ENCODE measurements at places on chromosomes 13 and 19.

DNA sequence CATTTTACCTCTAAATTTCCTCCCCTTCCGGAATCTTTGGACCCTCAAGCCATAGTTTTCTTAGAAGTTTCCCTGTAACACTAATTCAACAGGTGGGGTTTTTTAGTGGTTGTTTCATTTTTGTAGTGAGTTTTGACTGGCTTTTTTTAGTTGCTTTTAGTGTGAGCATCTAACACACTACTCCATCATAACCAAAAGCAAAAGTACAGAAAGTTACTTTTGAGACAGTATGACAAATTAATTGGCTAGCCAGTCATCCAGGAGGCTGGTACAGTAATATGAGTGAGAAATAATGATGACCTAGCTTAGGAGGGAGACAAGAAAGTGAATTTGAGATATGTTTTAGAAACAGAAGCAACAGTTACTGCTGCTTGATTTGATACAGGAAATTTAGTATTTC lies 71.5 kb downstream of the DNAJC15 start:
- no peak for DNase-seq

DNA sequence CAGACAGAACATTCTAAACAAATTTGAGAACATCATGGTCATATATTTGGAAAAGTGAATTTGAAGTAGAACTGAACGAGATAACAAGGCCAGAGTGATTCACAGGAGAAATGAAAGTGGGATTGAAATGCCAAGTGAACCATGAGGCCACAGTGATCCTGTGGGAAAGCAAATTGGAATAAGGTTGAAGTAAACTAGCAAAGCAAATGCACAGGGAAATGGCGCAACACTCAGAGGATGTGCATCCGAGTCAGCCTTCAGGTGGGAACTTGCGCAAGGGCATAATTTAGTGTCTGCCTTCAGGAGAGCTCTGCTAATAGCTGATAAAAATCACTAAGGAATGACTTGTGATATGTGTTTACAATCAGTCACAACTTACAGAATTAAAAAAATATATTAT lies 696.6 kb downstream of the LIG4 start:
- DNase-seq = no peak

GRCh38 chr19:42380155-42380554 lies 9.9 kb downstream of the CNFN start:
- DNase-seq = no peak

GRCh38 chr13:32663660-32664059 lies 77.4 kb downstream of the PDS5B start:
- DNase-seq = no peak

GRCh38 chr19:47356900-47357299 lies 7.8 kb downstream of the DHX34 start:
- DNase-seq = no peak

DNA sequence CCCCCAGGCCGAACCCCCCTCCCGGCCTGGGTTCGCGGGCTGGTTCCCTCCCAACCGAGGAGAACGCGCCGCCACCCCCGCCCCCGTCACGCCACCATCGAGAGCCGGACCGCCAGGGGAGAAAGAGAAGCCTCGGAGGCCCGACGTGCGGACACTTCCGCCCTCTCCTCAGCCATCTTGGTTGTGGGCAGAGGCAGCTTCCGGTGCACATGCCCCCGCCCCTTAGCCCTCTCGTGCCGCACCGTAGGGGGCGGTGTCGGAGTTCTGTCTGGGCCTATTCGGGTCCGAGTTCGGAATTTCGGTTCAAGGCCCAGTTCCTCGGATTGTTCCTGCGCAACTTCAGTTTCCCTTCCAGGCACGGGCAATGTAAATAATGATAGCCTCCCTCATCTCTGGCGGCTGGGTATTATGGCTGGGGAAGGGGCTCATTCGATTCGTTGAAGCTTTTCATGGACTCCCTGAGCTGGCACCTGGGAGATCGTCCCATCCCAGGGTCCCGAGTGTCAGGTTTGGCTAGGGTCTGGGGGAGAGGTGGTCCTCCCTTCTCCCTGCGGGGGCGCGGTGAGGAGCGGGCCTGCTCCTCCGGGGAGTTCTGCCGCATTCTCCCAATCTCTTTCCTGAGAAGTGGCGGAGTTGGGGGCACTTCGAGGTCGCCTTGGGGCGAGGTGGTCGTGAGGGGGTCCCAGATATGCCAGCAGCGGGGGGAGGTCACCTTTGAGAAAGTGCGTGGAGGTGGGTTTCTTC lies at the start of the genes IER2 and STX10:
Gene IER2 (plus strand): TSS at position 225 of the 744 bp plus-strand sequence. CDS start 2,776 bp downstream, outside the sequence.
Gene STX10 (minus strand): TSS at position 189 of the 744 bp plus-strand sequence. CDS start 202 bp downstream, outside the sequence.
- DNase-seq = peak; percentile 95

GRCh38 chr19:56222901-56223300 lies 20.8 kb downstream of the ZSCAN5C start:
- DNase-seq = no peak

DNA sequence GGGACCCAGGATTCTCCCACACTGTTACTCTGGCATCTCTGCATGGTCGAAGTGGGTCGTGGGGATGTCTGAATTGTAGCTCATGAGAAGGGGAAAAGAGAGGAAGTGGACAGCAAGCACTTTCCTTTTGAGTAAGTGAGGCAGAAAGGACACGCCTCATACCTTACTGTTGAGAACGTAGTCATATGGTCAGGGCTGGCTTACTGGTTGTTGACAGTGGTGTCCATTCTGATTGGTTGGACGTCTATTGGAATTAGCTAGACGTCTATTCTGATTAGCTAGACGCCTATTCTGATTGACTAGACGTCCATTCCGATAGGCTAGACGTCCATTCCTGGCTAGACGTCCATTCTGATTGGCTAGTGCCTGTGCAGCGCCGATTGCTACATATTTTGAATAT lies 12.4 kb downstream of the GRIN2D start:
- DNase-seq = no peak

- DNase-seq = no peak
These were observed 45.8 kb downstream of the TGDS start for GRCh38 chr13:94550062-94550738.

- no peak for DNase-seq
These were observed 4.2 kb upstream of the TNFSF11 start for GRCh38 chr13:42569576-42570344.

DNA sequence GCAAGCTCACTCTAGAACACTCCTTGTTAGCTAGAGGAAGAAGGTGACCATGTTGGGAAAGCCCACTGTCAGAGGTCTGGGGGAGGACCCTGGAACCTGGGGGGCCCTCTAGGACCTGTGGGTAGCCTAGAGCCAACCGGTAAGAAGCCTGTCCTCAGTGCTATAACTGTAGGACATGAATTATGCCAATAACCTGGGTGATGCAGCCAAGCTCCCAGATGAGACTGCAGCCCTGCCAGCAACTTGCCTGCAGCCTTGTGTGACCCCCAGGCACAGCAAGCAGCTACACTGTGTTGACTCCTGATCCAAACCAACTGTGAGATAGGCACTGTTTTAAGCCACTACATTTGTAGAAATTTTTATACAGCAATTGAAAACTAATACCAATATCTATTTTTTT lies 122.3 kb downstream of the MIPEP start:
- no peak for DNase-seq

GRCh38 chr19:3580156-3580934 lies 4.9 kb upstream of the GIPC3 start:
- DNase-seq = no peak

GRCh38 chr13:94829837-94830365 lies 117.6 kb upstream of the SOX21 start:
- no peak for DNase-seq

DNA sequence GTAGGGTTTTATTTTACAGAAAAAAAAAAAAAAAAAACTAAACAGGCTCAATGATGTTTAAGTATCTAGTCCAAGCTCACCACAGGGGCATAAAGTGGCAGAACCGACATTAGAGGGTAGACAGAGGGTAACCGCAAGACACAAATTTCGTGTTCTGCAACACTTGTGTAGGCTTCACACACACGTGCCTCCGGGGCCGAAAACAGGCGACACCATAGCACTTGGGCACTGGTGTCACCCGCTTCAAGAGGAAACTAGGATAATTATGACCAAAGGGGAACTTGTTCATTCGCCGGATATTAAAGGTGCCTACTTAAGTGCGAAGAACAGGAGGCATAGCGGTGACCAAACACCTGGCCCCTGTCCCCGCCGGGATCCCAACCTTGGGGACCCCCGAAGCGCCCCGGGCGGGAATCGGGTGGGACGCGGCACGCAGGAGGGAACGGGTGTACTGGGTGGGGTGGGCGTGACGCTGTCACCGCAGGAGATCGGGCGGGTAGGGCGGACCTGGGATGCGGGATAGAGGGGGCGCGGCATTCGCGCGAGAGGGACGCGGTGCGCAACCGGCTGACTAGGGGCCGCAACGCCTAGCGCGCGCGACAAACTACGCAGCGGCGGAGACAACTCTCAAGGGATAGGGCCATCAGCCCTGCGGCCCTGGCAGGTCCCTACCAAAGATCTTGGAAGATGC lies 558 bp downstream of the MZT1 start:
- DNase-seq = peak; percentile 49

DNA sequence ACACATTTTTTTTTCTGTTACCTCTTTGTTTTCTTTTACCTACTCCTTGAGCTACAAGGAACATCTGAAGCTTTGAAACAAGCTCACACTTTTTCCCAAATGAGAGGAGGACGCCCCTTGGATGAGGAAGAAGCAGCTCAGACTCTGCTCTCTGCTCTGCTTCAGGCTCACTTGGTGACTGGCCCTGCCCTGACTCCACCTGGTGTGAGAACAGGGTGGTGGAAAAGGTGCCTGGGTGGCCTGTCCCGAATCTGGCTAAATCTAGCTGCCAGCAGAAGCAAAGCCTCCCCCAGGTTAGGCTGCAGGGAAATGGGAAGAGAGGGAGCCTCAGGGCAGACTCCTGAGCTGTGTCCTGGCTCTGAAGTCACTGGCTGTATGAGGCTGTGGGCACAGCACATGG lies 68.0 kb upstream of the CEACAM8 start:
- no peak for DNase-seq

DNA sequence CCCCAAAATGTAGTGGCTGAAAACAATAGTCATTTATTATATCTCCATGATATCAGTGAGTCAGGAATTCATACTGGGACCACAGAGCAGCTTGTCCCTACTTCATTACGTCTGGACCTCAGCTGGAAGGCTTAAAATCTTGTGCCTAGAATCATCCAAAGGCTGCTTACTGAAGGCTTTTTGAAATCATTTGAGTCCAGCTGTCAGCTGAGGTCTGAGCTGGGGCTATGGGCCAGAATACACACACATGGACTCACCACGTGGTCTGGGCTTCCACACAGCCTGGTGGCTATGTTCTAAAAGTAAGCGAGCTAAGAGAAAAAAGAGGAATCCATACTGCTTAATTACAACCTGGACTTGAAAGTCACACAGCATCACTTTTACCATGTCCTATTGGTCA lies 209.2 kb downstream of the KCTD12 start:
- DNase-seq = no peak

DNA sequence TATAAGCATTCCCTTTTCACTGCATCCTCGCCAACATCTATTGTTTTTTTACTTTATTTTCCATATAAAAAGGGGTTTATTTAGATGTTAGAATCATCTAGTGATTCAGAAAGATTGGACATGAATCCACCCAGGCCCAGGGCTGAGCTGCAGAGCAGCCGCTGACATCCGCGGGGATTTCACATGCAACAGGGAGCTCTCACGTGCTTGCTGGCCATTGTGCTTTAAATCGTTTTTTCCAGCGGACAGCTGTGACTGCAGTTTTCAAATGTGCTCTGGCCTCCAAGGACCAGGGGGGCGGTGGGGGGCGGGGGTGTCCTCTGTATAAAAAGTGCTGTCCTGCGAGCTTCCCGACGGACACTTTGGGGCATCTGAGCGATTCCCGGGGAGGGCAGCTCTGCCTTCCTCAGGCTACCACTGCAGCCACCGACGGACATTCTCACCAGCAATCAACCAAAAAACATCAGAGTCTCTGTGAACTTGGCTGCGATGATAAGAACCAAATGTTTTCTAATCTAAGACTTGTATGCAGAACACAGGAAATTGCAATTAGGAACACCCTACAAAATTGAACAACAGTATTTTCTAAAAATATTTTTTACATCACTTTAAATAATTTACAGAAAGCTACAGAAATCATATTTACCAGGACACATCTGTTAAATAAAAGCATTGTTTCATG lies 12.6 kb downstream of the RB1 start:
- DNase-seq = no peak

GRCh38 chr19:30924069-30924636 lies 425.1 kb downstream of the TSHZ3 start:
- no peak for DNase-seq

GRCh38 chr13:42174344-42175162 lies 97.4 kb upstream of the AKAP11 start:
- no peak for DNase-seq

DNA sequence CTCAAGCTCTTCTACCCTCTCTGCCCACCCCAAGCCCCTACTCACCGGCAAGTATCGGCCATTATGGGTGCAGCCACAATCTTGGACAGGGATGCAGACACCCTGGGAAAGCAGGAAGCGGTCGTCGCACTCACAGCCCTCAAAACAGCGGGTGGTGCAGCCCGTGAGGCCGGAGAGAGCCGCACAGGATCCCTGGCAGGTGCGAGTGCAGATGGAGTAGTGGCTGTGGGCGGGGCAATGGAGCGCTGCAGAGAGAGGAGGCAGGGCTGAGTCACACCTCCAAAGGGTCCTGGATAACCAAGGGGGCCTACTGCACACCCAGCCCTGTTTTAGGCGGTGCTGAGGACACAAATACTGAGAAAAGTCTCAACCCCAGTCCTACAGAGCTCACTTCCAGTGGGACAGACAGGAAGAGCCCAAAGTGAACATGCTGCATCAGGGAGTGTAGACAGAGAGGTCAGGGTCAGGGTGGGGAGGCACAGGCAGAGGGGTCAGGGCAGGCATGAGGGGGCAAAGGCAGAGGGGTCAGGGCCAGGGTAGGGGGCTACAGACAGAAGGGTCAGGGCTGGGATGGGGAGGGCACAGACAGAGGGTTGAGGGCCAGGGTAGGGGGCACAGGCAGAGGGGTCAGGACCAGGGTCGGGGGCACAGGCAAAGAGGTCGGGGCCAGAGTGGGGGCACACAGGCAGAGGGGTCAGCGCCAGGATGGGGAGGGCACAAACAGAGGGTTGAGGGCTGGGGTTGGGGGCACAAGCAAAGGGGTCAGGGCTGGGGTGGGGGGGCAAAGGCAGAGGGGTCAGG lies 24.2 kb upstream of the FBL start:
- no peak for DNase-seq

GRCh38 chr19:36141039-36141927 lies 1.4 kb downstream of the CAPNS1 start:
- DNase-seq = peak; percentile 90

- no peak for DNase-seq
These were observed 108.5 kb upstream of the GPC6 start for GRCh38 chr13:93118081-93118615.

DNA sequence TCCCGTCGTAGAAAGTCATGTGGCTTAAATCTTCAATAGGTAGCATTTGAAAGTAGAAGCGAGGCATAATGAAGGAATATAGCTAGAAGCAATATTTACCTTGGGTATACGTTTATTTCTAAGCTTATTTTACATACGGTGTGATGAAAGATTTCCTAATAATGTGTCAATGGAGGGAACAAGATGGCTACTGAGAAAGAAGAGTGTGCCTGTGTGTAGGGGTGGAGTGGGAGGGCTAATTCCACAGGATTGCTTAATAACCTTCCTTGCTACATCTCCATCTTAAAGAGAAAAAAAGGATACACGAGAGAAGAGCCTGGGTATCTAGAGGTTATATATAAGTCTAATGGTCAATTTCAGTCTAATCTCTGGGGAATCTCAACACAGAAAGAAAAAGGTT lies 2.0 kb downstream of the SPART start:
- no peak for DNase-seq

GRCh38 chr19:45424191-45425058 lies 708 bp upstream of the ERCC1 start:
- DNase-seq = peak; percentile 48

- no peak for DNase-seq
These were observed 638 bp downstream of the ANKRD27 start for GRCh38 chr19:32674153-32674930.

- no peak for DNase-seq
These were observed 74.8 kb downstream of the ZNF536 start for GRCh38 chr19:30446850-30447552.

Measured in activated naive CD4-positive, alpha-beta T cell treated with Interleukin-2 at 50 U/mL for 16 hours (primary cell).